ENCODE measurements at places on chromosomes 1 and 21.

DNA sequence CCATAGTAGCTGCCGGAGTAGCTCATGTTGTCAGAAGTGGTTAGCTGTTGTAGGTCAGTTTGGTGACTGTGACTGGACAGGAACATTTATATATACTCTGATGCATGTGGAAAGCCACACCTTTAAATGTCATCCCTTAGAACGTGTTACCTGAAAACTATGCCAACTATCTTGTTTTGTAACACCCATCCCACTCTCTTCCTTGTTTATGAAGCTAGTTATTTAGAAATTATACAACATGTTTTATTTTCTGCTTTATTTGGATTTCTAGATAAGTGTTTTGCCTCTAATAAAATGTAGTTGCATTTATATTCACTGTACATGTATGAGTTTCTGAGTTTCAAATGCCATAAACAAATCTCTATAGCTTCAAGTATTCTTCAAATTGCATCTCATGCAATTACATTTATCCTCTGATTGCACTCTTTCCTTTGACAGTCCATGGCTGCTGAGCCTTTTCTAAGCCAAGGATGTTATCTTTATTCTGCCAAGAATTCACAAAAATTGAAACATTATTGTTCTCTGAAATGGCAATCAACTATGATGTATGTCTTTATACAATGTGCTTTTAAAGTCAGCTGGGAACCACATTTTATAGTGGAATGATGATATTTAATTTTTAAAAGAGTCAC lies at the start of gene KRTAP19-7:
TSS of gene KRTAP19-7 (minus strand) at position 51 of the 632 bp plus-strand sequence. CDS start at position 26, 25 bp downstream.
- DNase-seq: no peak

DNA sequence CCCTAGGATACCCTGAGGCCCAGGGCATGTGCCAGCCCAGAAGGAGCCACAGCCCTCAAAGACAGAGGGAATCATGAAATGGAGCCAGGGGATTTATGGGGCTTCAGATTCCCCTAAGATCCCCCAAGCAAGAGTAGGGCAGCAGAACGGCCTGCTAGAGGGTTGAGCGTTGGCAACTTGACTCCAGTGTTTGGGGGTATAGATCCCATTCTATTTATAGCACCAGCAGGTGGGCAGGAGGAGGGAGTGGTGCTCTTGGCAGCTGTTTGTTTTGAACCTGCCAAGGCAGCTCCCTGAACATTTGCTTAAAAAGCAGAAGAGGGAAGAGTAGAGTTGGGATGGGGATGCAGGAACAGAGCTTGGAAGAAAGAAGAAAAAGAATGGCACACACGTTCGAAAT lies 33.7 kb downstream of the GLUL start:
- DNase-seq: no peak

DNA sequence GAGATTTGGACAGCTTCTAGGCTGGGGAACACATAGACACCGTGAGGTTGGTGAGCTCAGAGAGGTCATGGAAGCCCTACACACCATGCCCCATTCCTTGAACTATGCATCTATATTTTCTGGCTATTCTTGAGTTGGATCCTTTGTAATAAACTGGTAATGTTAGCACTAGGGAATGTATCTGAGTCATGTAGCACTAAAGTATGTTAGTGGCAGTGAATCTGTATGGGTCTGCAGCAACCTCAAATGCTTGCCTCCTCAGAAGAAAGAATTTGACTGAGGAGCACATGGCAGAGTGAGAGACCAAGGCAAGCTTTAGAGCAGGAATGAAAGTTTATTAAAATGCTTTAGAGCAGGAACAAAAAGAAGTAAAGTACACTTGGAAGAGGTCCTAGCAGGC lies 43.7 kb upstream of the LRRC7 start:
- no peak for DNase-seq

DNA sequence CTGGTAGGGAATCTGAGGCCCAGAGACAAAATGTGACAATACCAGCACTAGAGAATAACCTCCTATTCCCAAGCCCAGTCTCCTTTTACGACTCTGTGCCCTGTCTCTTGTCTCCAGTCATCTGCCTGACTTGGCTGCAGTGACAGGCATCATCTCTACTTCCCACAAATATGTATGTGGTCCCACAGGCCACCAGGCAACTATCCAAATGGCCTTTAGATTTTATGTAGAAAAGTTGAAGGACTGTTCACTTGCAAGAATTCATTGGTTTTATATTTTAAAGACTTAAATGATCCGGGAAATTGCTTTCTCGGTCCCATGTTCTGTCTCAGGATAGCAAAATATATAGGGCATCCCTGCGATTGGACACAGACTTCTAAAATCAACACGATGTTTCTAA lies 11.6 kb downstream of the KRTAP24-1 start:
- no peak for DNase-seq

GRCh38 chr1:222583079-222583478 lies 6.7 kb downstream of the TAF1A start:
- no peak for DNase-seq

GRCh38 chr1:172686143-172686542 lies 27.2 kb downstream of the FASLG start:
- DNase-seq: no peak

DNA sequence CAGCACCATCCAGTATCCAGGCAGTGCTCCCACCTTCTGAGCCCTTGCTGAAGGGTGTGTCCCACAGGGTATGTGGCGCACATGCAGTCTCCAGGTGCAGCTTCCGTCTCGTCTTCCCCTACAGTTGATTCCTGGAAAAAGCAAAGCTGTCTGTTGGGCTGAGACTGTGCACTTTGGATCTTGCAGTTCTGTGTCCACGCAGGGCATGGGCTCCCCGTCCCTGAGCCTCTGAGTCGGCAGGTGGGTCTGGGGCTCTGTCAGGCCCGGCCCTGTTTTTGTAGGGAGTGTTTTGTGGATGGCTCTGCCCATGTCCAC lies 32.8 kb downstream of the SNAP47 start:
- DNase-seq: no peak

- DNase-seq: no peak
Measured at GRCh38 chr21:24903994-24904635, 703.2 kb downstream of the MRPL39 start.

- no peak for DNase-seq
Measured at GRCh38 chr1:153646672-153647345, 11.7 kb upstream of the SNAPIN start.

DNA sequence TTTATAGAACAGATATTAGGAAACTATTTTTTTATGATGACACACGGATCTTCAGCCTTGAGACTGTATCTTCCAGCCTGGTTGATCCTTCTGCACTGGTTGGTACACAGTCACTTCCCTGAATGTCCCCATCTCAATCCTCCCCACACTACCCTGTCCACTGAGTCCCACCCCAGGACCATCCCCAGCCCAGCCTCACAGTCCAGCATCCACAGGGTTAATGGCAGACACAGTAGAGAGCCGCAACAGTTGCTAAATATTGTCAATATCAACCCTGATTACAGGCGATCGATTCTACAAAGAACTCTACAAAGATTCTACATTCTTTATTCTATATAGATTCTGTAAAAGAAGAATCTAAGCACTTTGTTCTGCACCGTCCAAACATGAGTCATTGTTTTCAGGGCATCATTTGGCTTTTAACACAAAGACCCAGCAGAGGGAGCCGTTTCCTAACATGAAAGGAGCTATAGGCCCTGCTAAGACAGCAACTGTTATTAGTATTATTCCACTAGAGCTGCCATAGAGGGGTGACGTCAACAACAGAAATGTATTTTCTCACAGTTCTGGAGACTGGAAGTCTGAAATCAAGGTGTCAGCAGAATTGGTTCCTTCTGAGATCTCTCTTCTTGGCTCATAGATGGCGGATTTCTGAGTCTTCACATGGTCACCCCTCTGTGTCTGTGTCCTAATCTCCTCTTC lies 30.1 kb upstream of the IFNAR2 start:
- peak; percentile 28 for DNase-seq

GRCh38 chr1:27379564-27380122 lies 3.5 kb downstream of the CD164L2 start:
- no peak for DNase-seq

DNA sequence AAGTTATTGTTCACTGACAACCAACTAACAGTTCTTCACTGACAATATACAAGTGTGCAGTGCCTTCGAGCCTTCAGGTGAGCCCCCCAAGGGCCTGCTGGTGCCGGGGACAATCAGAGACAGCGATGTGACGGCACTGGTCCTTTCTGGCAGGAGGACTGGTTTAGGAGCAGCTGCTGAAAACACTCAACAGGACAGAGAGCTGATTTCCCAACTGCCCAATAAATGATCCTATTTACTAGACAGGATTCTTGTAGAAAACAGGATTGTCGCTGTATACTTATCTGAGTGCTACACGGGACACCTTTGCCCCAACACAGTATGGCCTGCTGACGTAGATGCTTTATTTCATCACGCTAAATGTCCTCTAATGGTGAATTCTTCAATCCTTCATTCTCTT lies 65.4 kb downstream of the TP53BP2 start:
- no peak for DNase-seq

DNA sequence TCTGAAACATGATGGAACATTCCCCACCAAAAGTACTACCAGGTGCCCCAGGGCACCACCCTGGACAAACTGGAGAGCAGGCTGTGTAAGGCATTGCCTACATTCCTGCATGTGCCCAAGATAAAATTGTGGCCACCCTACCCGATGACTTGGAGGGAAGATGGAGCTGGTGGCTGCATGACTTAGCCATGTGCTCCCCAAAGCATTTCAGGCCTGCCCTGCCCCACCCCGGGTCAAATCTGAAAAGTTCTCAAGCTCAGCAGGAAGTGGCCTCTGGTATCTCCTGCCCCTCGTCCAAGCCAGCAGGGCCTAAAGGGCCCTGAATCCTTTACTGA lies 8.5 kb downstream of the CD2 start:
- DNase-seq: no peak

DNA sequence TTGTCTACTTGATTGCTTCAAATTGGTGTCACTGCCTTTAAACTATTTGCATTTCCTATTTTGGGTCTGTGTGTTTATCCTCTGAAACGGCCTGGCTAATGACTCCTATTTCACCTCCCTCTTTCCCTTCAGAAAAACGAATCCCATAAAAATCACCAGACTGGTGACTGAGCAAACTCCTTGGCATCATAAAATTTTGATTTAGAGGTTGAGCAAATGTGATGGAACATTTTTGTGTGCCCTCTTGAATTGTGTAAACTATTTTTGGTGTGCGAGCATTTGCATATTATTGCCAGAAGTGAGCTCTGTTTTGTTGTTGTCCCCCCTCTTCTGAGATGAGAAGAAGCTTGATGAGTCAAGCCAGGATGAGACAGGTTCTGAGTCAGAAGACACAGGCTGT lies 316.1 kb downstream of the AJAP1 start:
- DNase-seq: no peak

DNA sequence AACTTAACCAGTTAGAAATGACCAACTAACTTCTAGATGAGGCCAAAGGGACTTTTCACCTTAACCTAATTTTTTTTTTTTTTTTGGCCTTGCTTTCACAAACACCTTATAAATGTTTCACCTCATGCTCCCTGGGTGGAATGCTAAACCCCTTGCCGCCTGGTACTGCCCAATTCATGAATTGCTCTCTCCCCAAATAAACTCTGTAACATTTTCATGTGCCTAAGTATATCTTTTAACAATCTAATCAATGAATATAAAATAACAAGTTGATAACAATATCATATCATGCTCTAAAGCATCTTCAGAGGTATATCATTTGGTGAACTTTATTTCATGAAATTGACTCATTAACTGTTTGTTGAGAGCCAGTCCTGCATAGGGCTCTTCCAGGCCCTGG lies 10.9 kb upstream of the CNN3 start:
- no peak for DNase-seq

GRCh38 chr1:234617986-234618736 lies 8.2 kb upstream of the IRF2BP2 start:
- no peak for DNase-seq

GRCh38 chr1:70093250-70093975 lies 112.0 kb downstream of the LRRC40 start:
- no peak for DNase-seq

- DNase-seq: no peak
Measured at GRCh38 chr1:165109013-165109412, 247.5 kb downstream of the LMX1A start.
